ENCODE measurements at places on chromosomes 6 and 20.
A peak's percentile ranks its signal among the peaks of the same experiment; 100 is the strongest.

GRCh38 chr6:35034411-35035191, 106.5 kb downstream of the TCP11 start:
- no peak for DNase-seq

GRCh38 chr6:122068291-122068769, 331.1 kb upstream of the HSF2 start:
- DNase-seq, result no peak

DNA sequence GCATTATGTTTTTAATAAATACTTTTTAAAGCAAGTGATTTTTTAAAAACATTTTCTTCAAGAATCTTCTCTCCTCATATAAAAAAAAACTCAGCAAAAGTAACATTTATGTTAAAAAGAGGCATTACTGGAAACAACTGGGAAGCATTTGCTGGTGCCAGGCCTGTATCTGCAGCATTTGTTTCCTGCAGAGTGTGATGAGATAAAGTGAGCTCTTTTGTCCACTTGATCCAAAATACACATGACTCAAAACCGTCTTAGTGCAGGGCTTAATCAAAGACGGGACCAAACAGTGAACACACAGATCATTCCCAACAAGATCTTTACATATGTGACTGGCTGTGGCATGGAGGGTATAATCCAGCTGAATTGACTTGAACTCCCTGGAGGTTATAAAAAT, 28.3 kb upstream of the RIPPLY2 start:
- DNase-seq, result no peak

GRCh38 chr6:166926748-166927147, 29.6 kb downstream of the RNASET2 start:
- DNase-seq, result no peak

- no peak for DNase-seq
These were observed 30.2 kb upstream of the BCAS1 start for GRCh38 chr20:54100563-54100962.

GRCh38 chr6:7311917-7312615, 933 bp downstream of the SSR1 start:
- DNase-seq, result no peak

DNA sequence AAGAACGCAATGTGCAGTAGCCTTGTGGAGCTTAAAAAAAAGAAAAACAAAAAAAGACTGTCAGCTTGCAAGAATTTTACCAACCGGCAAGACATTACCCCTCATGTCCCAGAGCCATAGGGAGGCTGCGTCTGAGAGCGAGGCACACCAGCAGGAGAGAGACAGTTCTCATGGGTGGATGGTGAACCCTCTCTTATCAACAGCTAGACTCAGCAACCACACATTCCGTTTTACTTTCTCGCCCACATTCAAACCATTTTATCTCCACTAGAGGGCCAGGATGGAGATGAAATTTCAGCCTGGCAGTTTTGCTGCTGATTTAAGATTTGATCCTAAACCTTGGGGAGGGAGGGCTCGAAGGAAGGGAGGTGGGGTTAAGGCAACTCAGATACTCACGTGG, 247.0 kb downstream of the ATXN1 start:
- DNase-seq, result peak; percentile 22

- no peak for DNase-seq
These were observed 1.5 kb downstream of the FOXC1 start for GRCh38 chr6:1611322-1611571.

DNA sequence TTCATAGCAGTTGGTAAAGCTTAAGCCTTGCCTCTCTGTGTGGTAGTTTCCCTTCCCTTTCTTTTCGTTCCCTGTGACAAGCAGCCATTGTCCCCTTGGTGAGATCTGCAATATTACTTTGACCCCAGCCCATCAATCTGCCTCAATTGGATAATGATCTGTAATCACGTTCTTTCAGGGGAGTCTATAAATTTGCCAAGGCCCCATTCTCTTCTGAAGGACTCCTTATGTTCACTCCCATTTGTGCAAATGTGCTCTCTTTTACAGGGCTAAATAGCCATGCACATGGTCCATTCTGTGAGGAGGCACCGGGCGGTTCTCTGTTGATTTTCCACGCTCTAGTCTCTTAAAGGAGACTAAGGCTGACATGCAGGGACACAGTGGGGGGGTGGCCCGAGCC, 660.4 kb upstream of the SLC35B3 start:
- DNase-seq, result no peak

DNA sequence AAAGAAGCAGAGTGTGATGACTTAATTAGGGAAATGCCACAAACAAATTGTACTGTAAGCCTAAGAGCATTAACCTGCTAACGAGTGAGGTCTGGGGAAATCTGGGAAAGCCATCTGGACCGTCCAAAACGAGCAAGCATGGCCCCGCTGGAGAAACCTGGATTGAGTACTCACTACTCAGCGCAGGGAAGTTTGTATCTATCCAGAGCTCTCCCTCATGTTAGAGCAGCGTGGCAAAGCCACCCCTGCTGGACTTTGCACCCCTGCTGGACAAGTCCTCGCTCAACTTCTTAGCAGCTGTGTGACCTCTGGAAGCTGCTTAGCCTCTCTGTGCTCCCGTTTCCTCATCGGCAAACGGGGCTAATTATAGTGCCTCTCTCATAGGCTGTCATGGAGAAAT, 37.3 kb downstream of the PSMG4 start:
- DNase-seq, result no peak

- DNase-seq, result no peak
These were observed 63.5 kb upstream of the STMND1 start for GRCh38 chr6:17038316-17038715.

GRCh38 chr20:50039706-50040431, 57.1 kb downstream of the SNAI1 start:
- no peak for DNase-seq

GRCh38 chr6:80280262-80281010, 174.0 kb downstream of the BCKDHB start:
- DNase-seq, result no peak

GRCh38 chr6:80456724-80457438, 350.4 kb downstream of the BCKDHB start:
- DNase-seq, result no peak

GRCh38 chr6:137430954-137431353, 63.2 kb downstream of the OLIG3 start:
- no peak for DNase-seq

DNA sequence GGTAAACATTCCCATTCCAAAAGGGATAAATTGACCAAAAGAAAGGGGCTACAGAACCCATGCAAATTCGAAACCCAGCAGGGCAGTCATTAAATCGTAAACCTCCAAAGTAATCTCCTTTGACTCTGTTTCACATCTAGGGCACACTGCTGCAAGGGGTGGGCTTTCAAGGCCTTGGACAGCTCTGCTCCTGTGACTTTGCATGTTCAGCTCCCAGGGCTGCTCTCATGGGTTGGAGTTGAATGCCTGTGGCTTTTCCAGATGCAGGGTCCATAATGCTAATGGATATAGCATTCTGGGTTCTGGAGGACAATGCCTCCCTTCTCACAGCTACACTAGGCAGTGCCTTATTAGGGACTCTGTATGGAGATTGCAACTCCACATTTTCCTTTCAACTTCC, 211.9 kb upstream of the MANEA start:
- no peak for DNase-seq

DNA sequence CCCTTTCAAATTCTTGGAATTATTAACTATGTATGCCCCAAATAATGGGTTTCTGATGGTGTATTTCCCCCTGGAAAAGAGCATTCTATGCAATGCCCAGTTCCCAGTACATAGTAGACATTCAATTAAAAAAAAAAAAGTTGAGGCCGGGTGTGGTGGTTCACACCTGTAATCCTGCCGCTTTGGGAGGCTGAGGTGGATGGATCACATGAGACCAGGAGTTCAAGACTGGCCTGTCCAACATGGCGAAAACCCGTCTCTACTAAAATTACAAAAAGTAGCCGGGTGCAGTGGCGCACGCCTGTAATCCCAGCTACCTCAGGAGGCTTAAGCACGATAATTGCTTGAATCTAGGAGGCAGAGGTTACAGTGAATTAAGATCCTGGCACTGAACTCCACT, 83.3 kb upstream of the ZNF217 start:
- DNase-seq, result no peak

- no peak for DNase-seq
These were observed 31.6 kb downstream of the E2F3 start for GRCh38 chr6:20433321-20433720.

DNA sequence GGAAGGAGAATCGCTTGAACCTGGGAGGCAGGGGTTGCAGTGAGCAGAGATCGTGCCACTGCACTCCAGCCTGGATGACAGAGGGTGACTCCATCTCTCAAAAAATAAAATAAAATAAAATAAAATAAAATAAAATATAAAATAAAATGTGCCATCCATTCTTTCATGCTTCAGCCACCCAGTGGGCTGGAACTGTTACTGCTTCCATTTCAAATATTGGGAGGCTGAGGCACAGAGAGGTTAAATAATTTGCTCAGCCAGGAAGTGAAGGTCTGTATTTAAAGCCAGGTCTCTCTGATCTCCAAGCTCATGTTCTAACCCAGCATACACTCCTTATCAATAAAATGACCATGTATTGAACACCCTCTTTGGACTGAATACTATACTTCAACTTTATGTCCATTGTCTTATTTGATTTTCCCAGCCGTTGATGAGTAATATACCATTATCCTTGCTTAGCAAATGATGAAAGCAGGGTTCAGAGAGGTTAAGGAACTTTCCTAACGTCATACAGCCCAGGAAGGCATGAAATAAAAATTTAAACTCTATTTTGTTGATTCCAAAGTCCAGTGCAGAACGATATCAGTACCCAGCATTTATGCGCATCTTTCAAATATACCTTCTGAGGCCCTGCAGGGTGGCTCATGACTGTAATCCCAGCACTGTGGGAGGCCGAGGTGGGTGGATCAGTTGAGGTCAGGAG, 25.8 kb upstream of the SLC9A8 start:
- DNase-seq, result no peak

DNA sequence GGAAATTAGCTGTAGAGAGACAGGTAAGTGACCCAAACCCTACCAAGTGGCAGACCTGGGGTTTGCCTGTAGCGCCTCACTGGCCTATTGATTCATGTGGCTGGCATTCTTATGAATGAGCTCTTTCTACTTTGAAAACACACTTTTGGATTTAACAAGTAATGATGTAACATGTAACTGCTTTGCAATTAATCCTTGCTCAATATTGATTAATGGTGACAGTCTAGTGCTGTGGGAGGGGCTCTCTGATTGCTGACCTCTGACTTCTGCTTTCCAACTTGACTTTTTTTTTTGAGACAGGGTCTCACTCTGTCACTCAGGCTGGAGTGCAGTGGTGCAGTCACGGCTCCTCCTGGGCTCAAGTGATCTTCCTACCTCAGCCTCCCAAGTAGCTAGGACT, 82.7 kb downstream of the TIAM2 start:
- no peak for DNase-seq

- no peak for DNase-seq
These were observed 124.1 kb downstream of the FOXA2 start for GRCh38 chr20:22460231-22460630.

DNA sequence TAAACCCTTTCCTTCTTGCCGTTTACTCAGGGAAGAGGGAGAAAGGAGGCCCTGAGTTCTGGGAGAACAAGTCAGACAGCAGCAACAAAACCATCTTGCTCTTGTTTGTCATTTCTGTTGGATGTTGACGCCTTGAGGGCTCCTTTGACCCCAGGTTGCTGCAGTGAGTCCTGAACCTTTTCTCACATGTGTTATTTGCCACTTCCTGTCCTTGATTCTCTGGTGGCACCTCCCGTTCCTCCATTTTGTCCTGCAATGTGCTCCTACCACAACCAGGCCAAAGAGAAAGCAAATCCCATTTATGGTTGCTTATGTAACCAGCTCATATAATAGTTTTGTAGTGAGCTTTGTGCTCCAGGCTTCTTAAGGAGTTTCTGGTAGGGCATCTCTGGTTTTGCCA, 66.6 kb upstream of the ADGRF4 start:
- DNase-seq, result no peak

GRCh38 chr6:74434171-74434570, 738.2 kb downstream of the CD109 start:
- no peak for DNase-seq

- DNase-seq, result no peak
These were observed 82.0 kb downstream of the RNGTT start for GRCh38 chr6:88881451-88881850.

DNA sequence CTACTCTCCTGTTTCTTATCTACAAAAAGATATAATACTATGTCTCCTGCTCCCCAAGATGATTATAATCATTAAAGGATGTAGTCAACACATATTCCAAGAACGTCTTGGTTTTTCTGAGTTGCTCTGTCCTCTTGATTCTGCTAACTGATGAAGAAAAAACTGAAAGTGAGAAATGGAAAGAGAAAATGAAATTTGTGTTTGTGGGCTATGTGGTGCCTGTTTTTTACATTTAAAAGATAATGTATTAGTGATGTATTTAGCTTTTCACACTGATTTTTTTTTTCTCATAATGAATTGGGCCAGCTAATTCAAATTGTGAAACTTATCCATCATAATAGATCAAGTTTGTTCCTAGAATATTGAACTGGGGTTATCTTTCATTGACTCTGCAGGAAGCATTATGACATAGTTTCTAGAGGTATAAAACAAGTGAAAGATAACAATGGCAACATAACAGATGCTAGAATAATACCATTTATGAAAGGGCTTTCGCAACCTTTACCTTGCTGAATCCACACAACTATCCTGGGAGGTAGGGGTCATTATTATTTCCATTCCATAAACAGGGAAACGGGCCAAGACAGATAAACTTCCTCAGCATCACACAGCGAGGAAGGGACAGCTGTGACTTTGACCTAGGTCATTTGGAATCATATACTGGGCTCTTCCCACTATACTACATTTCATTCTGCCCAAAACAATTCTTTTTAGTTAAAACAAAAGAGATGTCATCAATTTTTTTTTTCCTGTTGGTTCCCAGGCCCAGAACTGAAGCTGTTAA, 336.7 kb downstream of the GJA1 start:
- DNase-seq, result no peak

- no peak for DNase-seq
These were observed 186.6 kb downstream of the MBOAT1 start for GRCh38 chr6:20025681-20026080.

DNA sequence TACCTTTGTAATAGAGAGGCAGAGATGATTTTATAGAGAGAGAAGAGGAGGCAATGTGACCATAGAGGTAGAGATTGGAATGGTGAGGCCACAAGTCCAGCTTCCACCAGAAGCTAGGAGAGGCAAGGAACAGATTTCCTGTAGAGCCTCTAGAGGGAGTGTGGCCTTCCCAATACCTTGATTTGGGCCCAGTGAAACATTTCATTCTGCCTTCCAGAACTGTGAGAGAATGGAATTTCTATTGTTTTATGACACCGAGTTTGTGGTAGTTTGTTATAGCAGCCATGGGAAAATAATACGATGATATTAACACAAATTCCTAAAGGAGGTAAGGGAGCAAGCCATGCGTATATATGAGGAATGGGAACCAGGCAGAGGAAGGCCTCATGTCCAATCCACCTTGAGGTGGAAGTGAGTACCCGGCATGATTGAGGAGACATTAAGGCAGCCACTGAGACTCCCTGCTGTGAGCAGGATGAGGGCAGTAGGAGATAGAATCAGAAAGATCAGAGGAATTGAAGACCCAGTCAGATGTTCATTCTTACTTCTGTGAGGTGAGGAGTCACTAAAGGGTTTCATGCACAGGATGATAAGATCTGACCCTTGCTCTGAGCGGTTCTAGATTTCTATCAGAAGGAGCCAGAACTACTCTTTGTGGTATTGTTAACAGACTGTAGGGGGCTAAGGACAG, 636.3 kb upstream of the IMPG1 start:
- no peak for DNase-seq

All from DMS 273 treated with DMSO at 0.1 percent for 48 hours (cell line).